ENCODE measurements at places on chromosomes 7 and 10.

GRCh38 chr10:112370424-112370819, 3.5 kb upstream of the ACSL5 start:
- no peak for DNase-seq

DNA sequence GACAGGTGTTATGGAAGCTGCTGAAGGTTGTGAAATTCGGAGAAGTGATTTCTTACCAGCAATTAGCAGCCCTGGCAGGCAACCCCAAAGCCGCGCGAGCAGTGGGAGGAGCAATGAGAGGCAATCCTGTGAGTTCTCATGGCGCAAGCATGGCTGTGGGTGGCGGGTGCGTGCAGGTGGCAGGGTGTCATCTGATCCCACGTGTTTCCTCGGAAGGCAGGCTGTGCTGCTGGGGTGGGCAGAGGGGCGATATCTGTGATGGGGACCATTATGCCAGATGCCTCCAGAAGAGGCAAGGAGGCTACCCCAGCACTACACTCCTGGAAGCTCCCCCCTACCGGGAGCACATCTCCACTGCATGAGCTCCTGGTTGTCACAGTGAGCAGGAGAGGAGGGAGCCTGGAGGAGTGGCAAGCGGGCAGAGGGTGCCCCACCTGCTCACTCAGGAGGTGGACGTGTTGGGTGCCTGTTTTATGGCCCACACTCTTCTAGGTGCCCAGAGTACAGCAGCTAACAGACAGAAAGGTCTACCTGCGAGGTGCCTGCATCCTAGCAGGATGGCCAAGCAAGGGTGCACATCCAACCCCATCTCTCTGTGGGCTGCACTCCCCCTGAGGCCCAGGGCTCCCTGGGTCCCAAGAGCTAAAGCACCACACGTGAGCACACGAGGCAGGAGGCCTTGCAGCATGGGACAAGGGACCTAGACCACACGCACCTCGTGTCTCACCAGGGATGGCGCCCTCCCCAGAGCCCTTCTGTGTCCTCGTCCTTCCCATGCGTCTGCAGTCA, 204.7 kb downstream of the EBF3 start:
- no peak for DNase-seq

DNA sequence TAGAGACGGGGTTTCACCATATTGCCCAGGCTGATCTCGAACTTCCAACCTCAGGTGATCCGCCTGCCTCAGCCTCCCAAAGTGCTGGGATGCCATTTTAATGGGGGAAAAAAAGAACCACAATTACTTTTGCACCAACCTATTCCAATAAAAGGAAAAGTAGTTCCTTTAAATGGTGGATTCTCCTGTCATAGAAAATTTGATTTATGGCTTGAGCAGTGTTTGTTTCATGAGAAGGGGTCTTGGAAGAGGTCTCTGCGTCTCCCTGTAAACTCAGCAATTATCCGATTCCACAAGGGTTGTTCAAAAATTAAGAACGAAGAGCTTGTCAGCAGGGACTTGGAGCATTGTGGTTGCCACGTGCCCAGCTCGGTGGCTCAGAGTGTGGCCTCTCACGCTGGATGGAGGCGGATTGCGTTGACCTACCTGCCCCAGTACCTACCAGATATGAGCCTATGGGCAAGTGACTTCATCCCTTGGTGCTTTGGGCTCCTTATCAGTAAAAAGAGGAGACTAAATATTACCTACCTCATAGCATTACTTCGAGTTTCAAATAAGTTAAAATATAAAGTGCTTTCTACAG, 2.8 kb upstream of the TRIP6 start:
- DNase-seq = no peak

DNA sequence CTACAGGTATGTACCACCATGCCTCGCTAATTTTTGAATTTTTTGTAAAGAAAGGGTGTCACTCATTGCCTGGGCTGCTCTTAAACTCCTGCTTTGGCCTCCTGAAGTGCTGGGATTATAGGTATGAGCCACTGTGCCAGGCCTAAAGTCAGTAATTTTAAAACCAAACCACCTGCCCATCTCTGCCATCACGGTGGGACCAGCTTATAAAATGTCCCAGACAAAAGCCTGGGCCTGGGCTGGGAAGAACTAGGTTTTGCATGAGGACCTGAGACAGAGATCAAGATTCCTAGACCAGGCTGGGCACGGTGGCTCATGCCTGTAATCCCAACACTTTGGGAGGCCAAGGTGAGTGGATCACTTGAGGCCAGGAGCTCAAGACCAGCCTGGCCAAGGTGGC, 395.6 kb downstream of the CALN1 start:
- no peak for DNase-seq

- DNase-seq = peak; percentile 21
These were observed 222.1 kb downstream of the GLI3 start for GRCh38 chr7:42014625-42015618.

DNA sequence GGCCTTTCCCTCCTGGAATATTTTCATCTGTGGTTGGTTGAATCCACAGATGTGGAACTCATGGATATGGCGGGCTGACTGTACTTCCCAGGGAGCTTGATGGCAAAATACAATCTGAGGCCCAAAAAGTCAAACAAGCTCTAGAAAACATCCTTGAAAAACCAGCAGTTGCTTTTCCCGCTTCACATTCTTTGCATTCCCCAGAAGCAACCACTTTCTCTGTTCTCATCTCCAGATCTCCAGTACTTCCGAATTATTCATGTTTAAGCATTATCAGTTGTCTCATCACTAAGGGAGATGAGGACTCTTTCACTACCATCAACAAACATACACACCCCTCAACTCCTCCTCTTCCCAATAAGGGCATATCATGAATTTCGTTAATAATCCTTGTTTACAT, 55.3 kb downstream of the KIF5B start:
- no peak for DNase-seq

- no peak for DNase-seq
These were observed 128.7 kb upstream of the LYZL1 start for GRCh38 chr10:29160150-29160617.

DNA sequence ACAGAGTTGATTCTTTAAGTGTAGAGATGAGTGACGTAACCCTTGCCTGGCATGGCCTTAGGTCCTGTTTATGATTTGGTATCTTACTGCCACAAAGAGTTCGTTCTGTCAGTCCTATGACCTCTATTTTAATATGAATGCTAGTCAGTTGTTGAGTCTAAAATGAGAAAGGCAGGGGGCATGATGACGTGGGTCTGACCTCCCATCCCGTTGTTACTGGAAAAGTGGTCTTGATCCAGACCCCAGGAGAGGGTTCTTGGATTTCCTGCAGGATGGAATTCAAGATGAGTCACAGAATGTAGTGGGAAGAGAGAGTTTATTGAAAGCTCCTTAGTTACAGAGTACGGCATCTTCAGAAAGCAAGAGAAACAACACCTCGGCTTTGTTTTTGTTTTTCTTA, 317.0 kb upstream of the COBL start:
- no peak for DNase-seq

- peak; percentile 78 for DNase-seq
These were observed 172.3 kb upstream of the ADO start for GRCh38 chr10:62632071-62632809.

DNA sequence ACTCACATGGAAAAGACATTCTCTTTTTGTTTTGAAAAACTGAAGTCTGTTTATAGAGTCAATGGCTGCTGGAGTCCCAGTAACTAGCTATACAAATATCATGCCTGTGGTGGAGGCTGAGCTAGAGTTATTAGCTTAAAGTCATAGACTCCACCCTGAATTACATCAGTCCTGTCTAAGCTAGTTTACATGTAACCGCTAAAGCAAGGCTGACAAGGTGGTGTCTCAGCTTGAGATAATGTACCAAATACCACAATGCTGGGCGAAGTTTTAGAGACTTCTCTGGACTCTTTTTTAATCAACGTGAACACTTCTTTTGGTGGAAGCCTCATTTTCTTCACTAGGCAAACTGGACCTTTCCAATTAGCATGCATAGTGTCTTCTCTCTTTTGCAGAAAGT, 219.4 kb downstream of the ANK3 start:
- DNase-seq = no peak

GRCh38 chr10:74079028-74079935, 71.3 kb downstream of the AP3M1 start:
- no peak for DNase-seq

DNA sequence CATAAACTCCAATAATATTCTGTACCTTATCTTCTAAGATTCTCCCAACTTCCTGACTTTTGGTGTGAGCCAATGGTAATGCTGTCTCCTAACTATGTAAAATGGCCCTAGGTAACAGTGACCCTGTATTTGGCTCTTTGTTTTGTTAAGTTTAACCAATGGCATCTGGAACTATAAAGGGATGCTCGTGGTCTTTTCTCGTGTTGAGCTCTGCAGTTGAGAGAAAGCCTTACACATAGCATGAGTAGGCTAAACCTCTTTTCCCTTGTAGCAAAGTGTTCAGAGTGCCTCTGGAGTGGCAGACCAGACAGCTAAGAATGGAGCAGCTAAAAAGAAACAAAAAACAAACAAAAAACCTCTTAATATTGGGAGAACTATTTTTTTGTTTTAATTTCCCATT, 5.2 kb downstream of the TES start:
- no peak for DNase-seq

DNA sequence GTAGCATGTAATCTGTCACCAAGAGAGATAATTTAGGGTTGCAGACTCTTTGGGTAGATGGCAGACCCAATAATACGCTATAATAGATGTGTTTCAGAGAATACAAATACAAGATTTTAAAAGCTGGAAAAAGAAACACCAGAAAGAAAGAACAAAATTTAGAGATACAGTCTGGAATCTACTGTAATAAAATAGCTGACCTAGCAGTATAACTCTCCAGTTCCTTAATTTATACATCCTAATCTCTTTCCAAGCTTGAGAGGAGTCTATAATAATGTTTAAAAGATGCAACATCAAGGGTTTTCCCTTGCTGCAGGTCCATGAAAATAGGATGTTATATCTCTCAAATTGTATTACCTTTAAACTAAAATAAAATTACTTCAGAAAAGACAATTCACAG, 27.2 kb upstream of the GPR22 start:
- DNase-seq = no peak
